Fibroblast of upper back skin (primary cell): ENCODE measurements at places on chromosomes 2 and 18.

- DNase-seq: no peak
These were observed 659.5 kb downstream of the TSN start for GRCh38 chr2:122414902-122415301.

DNA sequence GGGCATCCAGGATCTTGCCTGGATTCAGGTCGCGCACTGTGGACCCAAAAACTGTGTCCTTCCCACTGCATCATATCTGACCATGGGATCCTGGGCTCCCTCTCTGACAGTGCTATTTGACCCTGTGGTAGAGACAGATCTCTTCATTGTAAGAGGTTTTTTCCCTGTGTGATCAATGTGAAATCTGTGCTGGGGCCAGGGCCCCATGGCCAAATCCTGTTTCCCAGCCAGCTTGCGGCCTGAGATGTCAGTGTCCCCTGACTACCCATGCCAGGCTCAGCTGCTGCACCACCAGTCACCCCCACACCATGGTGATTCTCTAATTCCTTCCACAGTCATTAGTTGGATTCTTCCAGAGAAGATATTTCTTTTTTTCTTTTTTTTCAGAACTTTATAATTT is 3.5 kb downstream of the PRLH start:
- DNase-seq: no peak

- no peak for DNase-seq
These were observed 76.5 kb downstream of the RAD51AP2 start for GRCh38 chr2:17441790-17442189.

GRCh38 chr2:12533337-12534005 is 183.3 kb upstream of the TRIB2 start:
- DNase-seq: peak; percentile 50

DNA sequence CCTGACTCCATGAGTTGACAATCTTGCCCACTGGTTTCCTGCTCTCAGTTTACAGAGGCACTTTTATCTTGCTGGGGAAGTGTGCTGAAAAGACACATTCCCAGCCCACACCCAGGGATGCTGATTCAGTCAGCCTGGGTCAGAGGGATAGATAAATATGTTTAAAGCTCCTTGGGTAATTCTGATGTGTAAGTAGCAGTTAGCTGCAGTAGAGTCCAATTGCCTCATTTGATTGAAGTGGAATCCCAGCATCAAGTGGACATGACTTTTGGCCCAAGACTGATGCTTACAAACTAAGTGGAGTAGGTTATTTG is 29.4 kb downstream of the PSD4 start:
- DNase-seq: no peak

GRCh38 chr2:134253117-134253704 is 661 bp upstream of the MGAT5 start:
- DNase-seq: no peak

DNA sequence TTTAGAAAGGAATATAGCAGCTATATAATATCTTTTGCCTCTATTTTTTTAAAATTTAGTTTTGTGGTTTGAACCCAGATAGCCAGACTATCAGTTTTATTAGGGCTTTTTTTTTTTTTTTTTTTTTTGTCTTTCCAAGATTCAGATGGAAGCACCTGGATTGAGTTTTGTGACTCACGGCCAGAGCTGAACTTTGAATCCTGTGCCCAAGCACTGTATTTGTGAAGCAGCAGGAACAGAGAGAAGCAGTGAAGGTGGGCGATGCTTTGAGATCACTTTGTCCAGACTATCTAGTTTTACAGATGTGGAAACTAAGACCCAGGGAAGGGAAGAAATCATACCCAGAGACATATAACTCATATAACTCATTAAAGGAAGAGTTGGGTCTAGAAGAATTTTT is 33.9 kb downstream of the RPL37A start:
- no peak for DNase-seq

DNA sequence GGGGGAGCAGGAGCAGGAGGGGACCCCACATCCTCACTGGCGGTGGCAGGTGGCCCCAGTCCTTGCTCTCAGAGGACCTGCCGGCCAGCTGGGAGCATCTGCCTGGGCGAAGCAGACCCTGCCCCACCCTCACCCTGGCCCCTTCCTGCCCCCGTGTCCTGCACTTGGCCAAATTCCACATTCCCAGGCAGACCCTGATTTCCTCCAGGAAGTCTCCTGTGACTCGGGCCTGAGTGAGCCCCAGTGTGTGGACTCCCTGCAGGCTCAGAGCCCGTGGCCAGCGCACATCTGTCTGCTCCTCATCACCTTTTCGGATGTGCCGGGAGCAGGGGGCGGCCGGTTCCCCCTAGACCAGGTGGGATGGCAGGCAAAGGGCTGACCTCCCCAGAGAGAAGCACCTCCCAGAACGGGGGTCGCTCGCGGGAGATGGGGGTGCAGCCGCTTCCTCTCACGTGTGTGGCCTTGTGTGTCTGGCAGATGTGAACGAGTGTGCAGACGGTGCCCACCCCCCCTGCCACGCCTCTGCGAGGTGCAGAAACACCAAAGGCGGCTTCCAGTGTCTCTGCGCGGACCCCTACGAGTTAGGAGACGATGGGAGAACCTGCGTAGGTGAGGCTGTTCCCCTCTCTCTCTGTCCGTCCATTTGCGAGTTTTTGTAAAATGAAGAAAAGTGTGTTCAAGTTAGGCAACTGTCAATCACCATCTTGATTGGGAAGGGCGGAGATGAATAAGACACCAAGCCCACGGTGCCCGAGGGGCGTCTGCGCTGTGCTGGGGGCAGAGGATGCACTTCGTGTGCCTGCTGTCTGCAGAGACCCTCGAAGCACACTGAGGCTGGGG is 90.4 kb downstream of the TPO start:
- no peak for DNase-seq

GRCh38 chr2:112880091-112880531 is 30.9 kb upstream of the IL37 start:
- peak; percentile 38 for DNase-seq
